ENCODE measurements at places on chromosomes 2 and 18. TPM values are rescaled to one million over a fixed set of nuclear protein-coding genes. Genes with fewer than 3 reads are reported as not detected.

The TCF4 gene
- total RNA-seq = 37.3 TPM

DNA sequence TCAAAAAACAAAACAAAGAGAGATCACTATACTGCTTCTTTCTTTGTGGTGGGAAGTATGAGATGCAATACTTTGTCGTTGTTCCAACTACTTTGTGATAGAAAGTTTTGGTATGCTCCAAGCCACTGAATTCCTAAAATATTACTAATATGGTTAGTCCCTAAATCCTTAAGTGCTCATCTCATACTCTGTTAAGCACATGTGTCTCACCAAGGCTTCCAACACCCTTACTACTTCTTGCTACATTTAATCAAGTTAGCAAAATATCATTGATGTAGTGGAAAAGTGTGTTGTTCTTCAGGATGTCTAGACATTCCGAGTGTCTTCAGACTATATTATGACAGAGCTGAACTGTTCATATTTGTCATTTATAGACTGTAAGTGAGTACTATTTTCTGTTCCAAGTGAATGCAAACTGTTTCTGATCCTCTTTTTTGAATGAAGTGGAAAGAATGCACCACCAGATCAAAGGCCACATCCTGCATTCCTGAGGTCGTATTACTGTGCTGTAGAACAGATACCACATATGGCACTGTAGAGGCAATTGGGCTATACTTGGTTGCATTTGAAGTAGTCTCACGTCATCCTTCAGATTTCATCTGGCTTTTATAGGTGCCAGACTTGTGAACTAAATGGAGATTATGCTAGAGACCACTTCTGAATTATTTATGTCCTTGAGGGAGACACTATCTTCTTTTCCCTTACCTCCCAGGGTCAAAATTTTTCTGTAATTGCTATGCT is 298.4 kb upstream of the ZNF521 start:
- H3K4me3 ChIP-seq = no peak overlapping the region
- H3K36me3 ChIP-seq = no peaks in the 10 kb centered on the region
- DNase-seq = peak; percentile 42
- no peaks in the 10 kb centered on the region for H3K27me3 ChIP-seq
- peak overlapping the region; percentile 69 for H3K27ac ChIP-seq
- peaks cover 25% of the 10 kb centered on the region for H3K4me1 ChIP-seq

DNA sequence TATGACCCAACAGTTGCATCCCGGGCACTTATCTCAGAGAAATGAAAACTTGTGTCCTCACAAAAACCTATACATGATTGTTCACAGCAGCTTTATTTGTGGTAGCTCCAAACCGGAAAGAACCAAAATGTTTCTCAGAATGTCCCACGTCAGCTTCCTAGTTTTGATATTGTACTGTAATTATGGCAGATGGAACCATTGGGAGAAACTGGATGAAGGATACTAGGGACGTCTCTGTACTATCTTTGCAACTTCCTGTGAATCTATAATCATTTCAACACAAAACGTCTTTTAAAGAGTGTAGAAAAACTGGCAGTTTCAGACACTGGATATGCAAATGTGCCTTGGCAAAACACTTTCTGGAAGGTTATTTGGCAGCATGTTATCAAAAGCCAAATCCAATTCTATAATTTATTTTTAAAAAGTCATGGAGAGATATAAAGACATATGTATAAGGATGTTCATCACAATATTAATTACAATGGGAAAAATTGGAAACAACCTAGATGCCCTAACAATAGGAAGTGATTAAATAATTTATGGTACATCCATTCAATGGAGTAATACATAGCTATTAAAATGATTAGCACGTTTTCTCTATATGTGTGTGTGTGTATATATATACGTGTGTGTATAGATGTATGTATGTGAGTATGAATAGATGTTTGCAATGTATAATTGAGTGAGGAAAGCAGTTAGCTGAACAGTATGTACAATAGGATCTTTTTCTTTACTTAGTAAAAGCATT is 9.8 kb downstream of the SAG start:
- H3K36me3 ChIP-seq = no peaks in the 10 kb centered on the region
- H3K4me3 ChIP-seq = no peak overlapping the region
- H3K27ac ChIP-seq = no peak overlapping the region
- no peaks in the 10 kb centered on the region for H3K27me3 ChIP-seq
- DNase-seq = no peak

DNA sequence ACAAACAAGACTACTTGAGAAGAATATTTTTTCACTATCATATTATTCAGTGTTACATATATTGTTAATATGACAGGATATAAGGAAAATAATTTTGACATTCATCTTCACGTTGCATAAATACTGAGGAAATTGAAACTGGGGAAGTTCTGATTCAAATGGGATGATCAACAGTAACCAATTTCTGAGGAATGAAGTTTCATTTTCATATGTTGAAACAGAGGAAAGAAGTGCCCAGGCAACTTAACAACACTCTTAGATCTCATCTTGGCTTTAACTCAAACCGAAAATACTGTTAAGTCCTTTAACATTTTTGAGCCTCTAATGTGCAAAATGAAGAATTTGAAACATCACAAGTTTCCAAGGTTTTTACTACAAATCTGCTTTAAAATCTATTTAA is 612.2 kb upstream of the VRK2 start:
- no peak overlapping the region for H3K4me3 ChIP-seq
- DNase-seq = no peak
- no peaks in the 10 kb centered on the region for H3K4me1 ChIP-seq
- no peak overlapping the region for H3K27ac ChIP-seq
- 0 out of 2 replicates have a peak, but pooled peaks cover 4% of the 10 kb centered on the region for H3K27me3 ChIP-seq

DNA sequence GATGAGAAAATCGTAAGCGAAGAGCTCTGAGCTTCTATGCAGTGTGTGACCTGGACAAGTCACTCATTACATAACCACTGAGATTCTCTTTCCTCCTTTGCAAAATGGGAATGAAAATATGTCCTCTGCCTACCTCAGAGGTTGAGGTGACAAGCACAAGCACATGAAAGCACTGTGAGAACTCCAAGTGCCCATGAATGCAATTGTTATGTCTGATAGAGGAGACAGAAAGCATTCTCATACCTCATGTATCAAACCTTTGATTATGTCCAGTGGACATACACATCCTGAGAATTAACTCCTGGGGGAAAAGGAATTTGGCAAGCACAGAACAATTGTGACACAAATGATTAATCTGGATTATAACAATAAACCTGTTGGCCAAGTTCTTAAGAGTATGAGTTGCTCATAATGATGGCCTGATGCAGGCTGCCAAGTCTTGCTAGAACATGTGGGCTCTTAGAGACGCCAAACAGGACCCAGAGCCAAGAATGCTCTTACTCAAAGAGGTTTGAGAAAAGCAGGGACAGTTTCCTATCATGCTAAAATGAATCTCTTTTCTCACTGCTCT is 8.5 kb upstream of the RMDN2 start:
- no peak for DNase-seq
- no peak overlapping the region for H3K4me3 ChIP-seq
- H3K36me3 ChIP-seq = no peaks in the 10 kb centered on the region
- no peaks in the 10 kb centered on the region for H3K27me3 ChIP-seq

GRCh38 chr2:31129375-31130171 is 8.7 kb downstream of the GALNT14 start:
- H3K36me3 ChIP-seq = no peaks in the 10 kb centered on the region
- H3K4me3 ChIP-seq = no peak overlapping the region
- H3K4me1 ChIP-seq = no peaks in the 10 kb centered on the region

- no peak for DNase-seq
- H3K36me3 ChIP-seq = no peaks in the 10 kb centered on the region
- H3K4me1 ChIP-seq = no peaks in the 10 kb centered on the region
Observed at GRCh38 chr2:18674309-18674708, 84.9 kb upstream of the NT5C1B start.

The CFC1 gene
- not detected for total RNA-seq

The SDC1 gene
- total RNA-seq = 62.6 TPM

DNA sequence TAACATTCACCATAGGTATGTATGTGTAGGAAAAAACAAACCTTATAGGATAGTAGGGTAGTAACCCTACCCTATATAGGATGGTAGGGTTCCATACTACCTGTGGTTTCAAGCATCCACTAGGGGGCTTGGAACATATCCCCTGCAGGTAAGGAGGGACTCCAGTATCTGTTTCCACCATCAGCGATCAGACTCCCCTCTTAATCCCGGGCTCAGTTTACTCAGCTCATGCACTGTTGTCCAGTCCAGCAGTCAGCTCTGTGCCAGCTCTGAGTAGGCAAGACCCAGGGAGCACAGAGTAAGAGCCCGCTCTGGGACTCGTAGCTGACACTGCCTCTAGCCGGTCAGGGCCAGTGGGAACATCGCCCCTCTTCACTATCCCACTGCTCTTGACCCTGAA is 61.7 kb downstream of the MEX3C start:
- H3K27ac ChIP-seq = no peak overlapping the region
- no peak for DNase-seq
- H3K4me1 ChIP-seq = no peaks in the 10 kb centered on the region
- H3K4me3 ChIP-seq = no peak overlapping the region
- no peaks in the 10 kb centered on the region for H3K27me3 ChIP-seq

GRCh38 chr2:151946899-151947812 is 118.9 kb upstream of the ARL5A start:
- H3K4me1 ChIP-seq = peaks cover 4% of the 10 kb centered on the region
- H3K27me3 ChIP-seq = no peaks in the 10 kb centered on the region
- DNase-seq = peak; percentile 60
- no peak overlapping the region for H3K27ac ChIP-seq
- H3K4me3 ChIP-seq = peak overlapping the region; percentile 28

GRCh38 chr2:104050656-104051242 is 803.2 kb upstream of the POU3F3 start:
- no peaks in the 10 kb centered on the region for H3K36me3 ChIP-seq
- H3K4me1 ChIP-seq = peaks cover 17% of the 10 kb centered on the region
- DNase-seq = no peak

GRCh38 chr2:30645745-30646119 is 161.5 kb downstream of the CAPN13 start:
- no peak for DNase-seq
- no peak overlapping the region for H3K4me3 ChIP-seq
- H3K27ac ChIP-seq = no peak overlapping the region
- no peaks in the 10 kb centered on the region for H3K27me3 ChIP-seq
- no peaks in the 10 kb centered on the region for H3K4me1 ChIP-seq
- peaks cover 7% of the 10 kb centered on the region for H3K36me3 ChIP-seq

DNA sequence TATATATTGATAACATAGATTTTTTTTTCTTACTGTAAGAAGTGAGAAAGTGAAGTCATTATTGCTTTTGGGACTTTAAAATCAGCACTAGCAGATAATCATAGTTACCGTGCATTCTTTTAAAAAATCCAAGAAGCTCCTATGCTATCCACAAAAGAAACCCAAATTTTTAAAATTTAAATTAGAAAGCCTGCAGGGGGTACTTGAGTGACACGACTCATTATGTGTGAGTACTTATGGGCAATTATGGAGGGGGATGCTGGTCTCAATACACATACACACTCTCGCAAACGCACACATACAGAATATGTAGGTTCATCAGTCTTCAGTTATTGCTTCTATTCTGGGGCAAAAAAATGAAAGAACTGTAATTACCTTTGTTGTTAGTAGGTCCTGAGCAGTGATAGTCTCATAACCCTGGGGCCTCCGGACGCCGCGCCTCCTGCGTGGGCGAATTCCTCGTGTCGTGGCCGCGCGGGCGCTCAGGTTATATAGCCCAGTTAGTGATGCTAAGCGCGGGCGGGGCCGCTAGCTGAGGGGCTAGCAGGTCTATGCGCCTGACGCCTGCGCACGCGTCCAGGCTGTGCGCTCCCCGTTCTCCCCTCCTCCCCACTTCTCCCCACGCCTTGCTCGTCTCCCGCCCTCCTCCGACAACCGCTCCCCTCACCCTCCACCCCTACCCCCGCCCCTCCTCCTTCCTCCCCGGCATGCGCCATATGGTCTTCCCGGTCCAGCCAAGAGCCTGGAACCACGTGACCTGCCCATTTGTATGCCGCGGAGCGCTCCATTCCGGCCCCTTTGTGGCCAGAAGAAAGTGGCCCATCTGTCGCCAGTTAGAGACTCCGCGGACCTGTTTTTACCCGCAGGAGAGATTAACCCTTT is at the start of gene NEUROD1:
Gene NEUROD1 (minus strand): TSS at position 463 of the 882 bp plus-strand sequence. CDS start 1,657 bp downstream, outside the sequence.
- no peak for DNase-seq
- H3K27me3 ChIP-seq = no peaks in the 10 kb centered on the region
- H3K4me1 ChIP-seq = no peaks in the 10 kb centered on the region
- no peak within 1 kb of the TSS for H3K4me3 ChIP-seq
- no peaks in the 10 kb centered on the region for H3K36me3 ChIP-seq
- H3K27ac ChIP-seq = no peak within 1 kb of the TSS

DNA sequence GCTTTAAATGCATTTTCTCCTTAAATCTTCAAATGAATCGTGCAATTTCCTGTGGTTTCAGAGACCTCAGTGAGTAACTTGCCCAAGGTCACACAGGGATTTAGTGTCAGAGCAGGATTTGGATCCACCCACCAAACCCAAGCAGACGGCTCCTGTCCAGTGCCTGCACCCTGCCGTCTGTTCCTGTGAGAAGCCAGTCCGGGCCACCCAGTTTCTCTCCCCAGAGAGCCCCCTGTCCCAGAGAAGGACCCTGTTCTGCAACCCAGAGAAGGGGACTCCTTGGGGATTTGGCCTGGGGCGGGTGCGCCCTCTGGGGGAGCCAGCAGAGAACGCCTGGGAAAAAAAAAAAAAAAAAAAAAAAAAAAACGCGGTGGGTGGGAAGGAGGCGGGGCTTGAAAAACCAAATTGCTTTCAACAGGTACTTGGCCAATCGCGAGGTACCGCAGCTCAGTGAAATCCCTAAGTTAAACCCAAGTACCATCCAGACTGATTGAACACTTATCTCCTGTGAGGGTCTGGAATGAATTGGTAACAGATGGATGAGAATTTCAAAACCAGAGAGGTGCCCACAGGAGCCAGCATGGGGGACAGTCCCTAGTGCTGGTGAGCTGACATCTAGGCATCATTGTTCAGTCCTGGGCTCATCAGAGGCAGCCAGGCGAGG is 30.9 kb upstream of the REEP1 start:
- DNase-seq = peak; percentile 71
- H3K4me1 ChIP-seq = 0 out of 2 replicates have a peak, but pooled peaks cover 3% of the 10 kb centered on the region
- H3K27me3 ChIP-seq = no peaks in the 10 kb centered on the region
- no peaks in the 10 kb centered on the region for H3K36me3 ChIP-seq

The SP5 gene
- total RNA-seq = 0.10 TPM

Data from SJCRH30 (cell line).